ENCODE measurements at places on chromosomes 5 and 9. TPM values are rescaled to one million over a fixed set of nuclear protein-coding genes. Genes with fewer than 3 reads are reported as not detected.

Gene SLC25A48
- 4.4 TPM for polyA plus RNA-seq

- no peak for DNase-seq
Observed at GRCh38 chr9:133609311-133610098, at the start of gene FAM163B. Gene FAM163B, minus strand, starts transcription at chr9:133609389. Its CDS starts 29,166 bp downstream, at chr9:133580223.

DNA sequence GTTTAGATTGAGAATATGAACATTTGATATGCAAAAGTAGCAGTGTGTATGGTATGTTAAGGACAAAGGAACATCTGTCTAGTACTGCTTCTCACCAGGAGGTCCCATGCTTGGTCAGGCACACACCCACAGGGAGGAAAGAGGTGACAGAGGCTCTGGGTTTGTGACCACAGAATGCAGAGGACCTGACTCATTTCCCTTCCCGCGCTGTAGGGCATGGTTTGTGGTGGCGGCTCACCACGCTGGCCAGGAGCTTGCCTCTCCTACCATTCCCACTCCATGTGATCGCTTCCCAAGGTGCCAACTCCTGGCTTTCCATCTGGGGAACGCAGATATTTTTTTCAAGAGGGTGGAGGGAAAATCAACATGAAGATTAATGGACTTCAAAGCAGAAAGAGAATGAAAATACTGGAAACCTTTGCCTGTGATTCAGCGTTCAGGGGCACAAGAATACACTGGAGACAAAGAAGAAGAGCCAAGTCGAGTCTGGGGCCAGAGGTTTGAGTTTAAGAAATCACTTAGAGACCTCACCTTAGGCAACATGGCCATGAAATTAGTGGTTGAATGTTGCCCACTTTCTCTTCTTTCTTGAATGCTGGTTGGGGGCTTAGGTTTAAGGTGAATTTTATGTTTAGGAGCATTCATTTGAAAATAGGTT is 477.8 kb downstream of the CCDC171 start:
- no peak for DNase-seq

DNA sequence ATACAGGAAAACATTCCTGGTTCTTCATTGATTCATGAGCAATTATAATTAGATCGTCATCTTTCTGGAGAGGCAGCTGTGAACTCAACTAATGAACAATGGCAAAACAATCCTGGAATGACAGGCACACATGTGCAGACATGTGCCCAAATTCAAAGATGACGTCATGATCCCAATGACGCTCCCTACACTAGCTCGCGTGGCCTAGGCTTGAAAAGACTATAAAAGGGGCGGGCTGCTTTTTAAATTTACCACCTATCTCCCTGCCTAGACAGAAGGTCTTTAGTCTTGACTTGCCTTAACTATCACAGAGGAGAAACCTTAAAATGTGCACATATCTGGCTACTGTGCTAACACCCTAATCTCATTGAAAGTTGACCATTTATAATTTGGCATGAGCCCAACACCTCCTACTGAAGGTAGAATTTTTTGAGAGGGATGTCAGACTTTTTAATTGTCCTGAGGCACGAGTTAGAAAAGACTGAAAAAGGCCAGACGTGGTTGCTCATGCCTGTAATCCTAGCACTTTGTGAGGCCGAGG is 88.2 kb downstream of the PRRT1B start:
- DNase-seq: no peak

DNA sequence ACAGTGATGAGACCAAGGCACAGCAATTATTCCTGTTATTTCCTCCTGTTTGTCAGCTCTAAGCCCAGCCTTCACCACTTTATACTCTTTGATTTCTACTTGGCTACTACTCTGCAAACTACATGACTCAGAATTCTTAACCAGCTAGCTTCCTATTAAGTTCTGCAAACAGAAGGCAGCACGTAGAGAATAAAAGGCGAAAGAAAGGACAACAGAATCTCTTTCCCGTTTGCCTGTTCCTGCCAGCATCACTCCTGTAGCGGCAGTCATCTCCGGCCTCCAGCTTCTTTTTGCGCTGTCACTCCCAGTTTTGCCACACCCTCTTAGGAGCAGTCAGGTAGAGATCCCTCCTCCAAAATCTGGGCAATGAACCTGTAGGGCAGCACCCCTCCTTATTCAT is 29.9 kb downstream of the DPYSL3 start:
- DNase-seq: no peak

- DNase-seq: no peak
Observed at GRCh38 chr5:43191740-43192557, at the start of gene NIM1K. Gene NIM1K, plus strand, starts transcription at chr5:43192225. Its CDS starts 53,551 bp downstream, at chr5:43245776.

Data from left renal cortex interstitium (tissue), 4 donors.